COLO829 (cell line): ENCODE measurements at places on chromosomes 4 and X.
A peak's percentile ranks its signal among the peaks of the same experiment; 100 is the strongest.

GRCh38 chr4:152581536-152582160 lies 45.8 kb upstream of the FBXW7 start:
- no peak for DNase-seq

GRCh38 chr4:143302536-143302935 lies 34.1 kb upstream of the GAB1 start:
- DNase-seq = no peak

GRCh38 chr4:158912390-158912789 lies 143.6 kb downstream of the FNIP2 start:
- DNase-seq = no peak

- DNase-seq = no peak
Measured at GRCh38 chr4:14856934-14857235, 145.4 kb upstream of the CPEB2 start.

DNA sequence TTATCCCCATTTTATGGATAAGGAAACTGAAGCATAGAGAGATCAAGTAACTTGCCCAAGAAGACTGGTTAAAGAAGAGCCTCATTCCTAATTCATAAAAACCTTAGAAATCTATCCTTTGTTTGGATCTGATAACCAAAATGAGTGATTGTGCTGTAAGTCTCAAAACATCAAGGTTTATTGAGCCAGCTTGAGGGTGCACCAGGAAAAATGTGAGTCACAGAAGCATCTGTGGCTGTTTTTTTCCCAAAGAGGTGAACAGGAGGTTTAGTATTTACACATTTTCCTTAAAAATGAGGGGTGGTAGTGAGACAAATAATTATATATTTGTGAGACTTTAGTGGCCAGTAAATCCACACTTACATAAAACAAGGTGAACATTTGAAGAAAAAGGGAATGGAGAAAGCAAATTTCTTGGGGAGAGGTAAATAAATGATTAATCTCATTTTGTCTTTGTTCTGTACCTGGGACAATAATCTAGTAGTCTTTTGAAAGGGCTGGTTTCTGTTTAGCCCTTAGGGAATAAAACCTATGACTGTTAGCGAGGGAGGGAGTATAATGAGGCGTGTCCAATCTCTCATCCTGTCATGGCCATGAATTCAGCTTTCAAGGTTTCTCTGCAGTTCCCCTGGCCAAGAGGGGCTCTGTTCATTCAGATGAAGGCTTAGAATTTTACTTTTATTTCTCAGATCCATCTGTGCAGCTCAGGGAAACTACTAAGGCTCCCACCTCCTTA lies 12.2 kb upstream of the FMR1 start:
- peak; percentile 59 for DNase-seq

DNA sequence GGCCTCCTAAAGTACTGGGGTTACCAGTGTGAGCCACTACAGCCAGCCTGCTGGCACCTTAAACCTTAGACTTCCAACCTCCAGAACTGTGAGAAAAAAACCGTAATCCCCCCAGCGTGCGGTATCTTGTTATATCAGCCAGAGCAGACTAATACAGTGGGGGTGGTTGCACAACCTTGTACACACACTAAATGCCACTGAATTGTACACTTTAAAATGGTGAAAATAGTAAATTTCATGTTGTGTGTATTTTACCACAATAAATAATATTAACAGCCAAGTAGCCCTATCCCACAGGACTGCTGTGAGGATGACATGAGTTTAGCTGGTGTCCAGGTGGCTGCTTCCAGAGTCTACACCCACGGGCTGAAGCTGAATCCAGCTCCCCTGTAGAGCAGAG lies 38.8 kb downstream of the ZBTB49 start:
- no peak for DNase-seq

GRCh38 chr4:139524062-139524631 lies 31.9 kb downstream of the SETD7 start:
- no peak for DNase-seq

DNA sequence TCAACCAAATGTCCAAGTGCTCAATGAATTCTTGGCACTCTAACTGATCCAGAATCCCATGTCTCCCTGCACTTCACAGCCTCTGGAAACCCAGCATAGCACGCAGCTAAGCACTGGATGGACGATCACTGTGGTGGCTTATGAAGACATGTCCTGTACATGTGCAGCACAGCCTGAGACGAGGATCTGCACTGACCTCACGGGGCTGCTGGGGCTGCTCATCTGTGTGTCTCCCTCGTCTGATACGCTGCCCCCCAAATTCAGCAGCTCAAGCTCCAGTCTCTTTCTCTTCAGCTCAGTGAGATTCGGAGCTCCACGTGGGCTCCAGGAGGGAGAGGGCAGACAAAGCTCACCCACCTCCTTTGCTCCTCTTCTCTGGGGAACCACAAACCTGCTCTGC lies 126.9 kb downstream of the CPZ start:
- DNase-seq = no peak

DNA sequence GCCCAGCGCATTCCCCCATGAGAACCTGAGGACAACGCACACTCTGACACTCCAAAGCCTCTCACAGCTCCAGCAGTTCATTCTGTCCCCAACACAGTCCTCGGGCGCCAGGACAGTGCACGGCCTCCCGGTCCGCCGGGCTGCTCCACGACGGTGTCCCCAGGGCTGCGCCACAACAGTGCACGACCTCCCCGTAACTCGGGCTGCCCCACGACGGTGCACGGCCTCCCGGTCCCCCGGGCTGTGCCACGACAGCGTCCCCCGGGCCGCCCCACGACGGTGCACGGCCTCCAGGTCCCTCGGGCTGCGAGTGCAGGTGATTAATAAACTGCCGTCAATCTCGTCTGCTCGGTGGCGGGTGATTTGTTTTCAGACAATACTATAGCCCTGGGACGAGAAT lies 585.1 kb upstream of the FRG1 start:
- no peak for DNase-seq

DNA sequence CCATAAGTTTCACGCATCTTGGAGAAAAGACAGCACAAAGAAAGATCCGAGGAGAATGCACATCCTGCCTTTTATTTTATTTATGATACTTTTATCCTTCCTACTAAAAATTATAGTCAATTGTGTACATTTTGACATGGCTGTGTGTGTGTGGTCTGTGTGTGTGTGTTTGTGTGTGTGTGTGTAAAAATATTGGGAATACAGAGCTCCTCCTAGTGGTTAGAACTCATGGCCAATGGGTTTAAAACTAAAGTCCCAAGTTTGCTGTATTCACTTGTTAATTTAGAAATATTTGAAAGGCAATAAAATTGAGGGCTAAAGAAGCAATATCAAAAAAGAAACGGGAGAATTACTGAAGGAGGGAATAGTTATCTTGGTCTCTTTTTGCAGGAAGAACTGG lies 47.5 kb downstream of the NKX6-1 start:
- DNase-seq = peak; percentile 6

DNA sequence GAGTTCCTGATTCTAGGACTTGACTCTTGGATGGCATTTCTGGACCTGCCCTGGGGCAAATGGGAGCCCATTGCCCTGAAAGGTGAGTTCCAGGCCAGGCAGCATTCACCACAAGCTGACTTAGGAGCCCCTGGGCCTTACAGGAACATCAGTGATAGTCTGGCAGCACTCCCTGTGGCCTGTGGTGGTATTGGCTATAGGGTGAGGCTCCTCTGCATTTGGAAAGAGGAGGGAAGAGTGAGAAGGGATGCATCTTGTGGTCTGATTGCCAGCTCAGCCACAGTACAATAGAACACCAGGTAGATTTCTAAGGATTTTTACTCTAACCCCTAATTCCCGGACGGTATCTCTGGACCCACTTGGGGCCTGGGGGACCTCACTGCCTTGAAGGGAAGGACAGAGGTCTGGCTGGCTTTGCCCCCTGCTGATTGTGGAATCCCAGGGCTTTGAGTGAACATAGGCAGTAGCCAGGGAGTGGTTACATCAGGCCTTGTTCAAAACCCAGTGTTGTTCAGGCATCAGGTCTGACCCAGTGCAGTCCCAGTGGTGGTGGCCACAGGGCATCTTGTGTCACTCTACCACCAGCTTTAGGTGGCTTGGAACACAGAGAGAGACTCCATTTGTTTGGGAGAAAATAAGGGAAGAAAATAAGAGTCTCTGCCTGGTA lies 32.9 kb downstream of the MAGED4 start:
- no peak for DNase-seq

DNA sequence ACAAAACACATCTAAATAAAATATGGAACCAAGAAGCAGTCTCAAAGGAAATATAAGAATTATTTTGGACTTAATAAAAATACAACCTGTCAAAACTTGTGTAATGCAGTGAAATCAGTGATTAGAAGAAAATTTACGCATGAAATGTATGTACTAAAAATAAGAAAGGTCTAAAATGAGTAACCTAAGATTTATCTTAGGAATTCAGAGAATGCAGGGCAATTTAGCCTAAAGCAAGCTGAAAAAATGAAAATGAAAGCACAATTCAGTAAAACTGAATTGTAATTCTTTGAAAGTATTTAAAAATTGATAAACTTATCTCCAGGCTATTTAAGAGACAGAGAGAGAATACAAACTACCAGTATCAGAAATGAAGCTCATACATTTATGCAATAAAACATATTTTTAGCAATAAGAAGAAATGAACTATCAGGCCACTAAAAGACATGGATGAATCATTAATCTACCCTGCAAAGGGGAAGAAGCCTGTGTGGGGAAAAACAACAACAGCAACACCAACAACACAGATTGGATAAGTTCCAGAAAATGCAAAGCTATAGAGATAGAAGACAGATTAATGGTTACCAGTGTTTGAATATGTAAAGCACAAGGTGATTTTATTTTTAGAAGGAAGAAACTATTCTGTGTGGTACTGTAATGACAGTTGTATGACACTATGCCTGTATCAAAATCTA lies 442.0 kb upstream of the ADGRL3 start:
- no peak for DNase-seq

- DNase-seq = no peak
Measured at GRCh38 chr4:138190452-138190858, 51.7 kb downstream of the SLC7A11 start.

DNA sequence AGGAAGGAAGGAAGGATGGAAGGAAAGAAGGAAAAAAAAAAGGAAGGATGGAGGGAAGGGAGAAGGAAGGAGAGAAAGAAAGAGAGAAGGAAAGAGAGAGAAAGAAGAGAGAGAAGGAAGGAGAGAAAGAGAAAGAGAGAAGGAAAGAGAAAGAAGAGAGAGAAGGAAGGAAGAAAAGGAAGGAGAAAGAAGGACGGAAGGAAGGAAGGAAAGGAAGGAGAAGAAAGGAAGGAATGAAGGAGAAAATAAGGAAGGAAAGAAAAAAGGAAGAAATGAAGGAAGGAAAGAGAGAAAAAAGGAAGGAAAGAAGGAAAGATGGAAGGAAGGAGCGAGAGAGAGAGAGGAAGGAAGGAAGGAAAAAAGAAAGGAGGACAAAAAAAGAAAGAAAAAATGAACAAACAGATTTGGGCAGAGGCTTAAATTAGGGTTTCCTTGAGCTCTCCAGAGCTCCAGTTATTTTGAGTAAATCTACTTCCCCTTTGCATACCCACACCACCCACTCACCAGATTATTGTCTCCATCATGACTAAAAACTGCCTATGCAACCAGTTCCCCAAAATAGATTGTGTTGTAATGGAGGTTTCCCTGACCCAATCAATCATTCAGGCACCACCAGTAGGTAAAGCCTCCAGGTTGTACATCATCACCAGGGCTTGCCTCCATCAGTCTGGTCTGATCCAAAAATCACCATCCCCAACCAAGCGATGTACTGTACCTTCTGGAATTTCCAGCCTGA lies 1722.9 kb upstream of the PCDH10 start:
- no peak for DNase-seq

GRCh38 chr4:168388890-168389289 lies 70.3 kb upstream of the DDX60 start:
- DNase-seq = no peak

- DNase-seq = peak; percentile 75
Measured at GRCh38 chr4:152352622-152353116, 183.2 kb downstream of the FBXW7 start.
